Activated T-cell treated with anti-CD3 and anti-CD28 coated beads for 4 hours (primary cell): ENCODE measurements at places on chromosomes 12 and 14.

- DNase-seq: no peak
Observed at GRCh38 chr12:108309674-108310312, 29.3 kb downstream of the CMKLR1 start.

GRCh38 chr12:98085046-98085755, 430.2 kb upstream of the TMPO start:
- no peak for DNase-seq

GRCh38 chr14:25400607-25401206, 350.8 kb upstream of the STXBP6 start:
- DNase-seq: no peak

DNA sequence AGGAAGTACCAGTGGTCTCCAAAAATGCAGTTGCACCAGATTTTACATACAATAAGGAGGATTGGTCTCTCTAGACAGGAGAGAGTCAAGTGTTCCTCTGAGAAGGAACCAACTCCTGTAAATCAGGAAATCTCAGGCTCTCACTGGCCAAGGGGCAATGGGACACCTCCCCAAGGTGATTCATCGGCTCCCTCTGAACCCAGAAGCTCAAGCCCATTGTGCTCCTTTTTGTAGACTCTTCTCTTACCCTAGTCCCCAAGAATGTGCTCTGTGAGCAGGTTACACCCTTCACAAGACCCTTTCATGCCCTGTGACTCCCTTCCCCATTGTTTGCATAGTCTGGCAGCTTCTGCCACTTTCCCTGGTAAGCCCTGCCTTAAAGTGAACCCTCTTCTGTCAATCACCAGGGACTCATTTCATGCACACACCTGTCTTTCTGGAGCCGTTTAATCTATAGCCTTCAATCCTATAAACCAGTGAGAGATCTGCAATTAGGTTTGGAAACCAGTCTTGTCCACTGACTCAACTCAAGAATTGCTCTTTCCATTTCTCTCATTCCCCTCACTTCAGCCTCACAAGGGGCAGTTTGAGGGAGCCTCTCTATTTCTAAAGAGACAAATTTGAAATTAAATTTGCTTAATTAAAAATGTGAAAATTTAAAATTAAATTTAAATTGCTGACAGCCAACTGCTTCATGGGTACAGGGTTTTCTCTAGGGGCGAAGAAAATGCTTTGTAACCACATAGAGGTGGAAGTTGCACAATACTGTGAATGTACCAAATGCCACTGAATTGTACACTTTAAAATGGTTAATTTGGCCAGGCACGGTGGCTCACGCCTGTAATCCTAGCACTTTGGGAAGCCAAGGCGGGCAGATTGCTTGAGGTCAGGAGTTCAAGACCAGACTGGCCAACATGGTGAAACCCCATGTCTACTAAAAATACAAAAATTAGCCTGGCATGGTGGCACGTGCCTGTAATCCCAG, 38.3 kb upstream of the LTA4H start:
- DNase-seq: no peak

GRCh38 chr14:88851587-88851986, 27.1 kb downstream of the TTC8 start:
- DNase-seq: no peak

GRCh38 chr14:76337635-76338545, 38.0 kb upstream of the ESRRB start:
- no peak for DNase-seq

GRCh38 chr12:82034769-82035168, 275.6 kb upstream of the PPFIA2 start:
- DNase-seq: no peak

DNA sequence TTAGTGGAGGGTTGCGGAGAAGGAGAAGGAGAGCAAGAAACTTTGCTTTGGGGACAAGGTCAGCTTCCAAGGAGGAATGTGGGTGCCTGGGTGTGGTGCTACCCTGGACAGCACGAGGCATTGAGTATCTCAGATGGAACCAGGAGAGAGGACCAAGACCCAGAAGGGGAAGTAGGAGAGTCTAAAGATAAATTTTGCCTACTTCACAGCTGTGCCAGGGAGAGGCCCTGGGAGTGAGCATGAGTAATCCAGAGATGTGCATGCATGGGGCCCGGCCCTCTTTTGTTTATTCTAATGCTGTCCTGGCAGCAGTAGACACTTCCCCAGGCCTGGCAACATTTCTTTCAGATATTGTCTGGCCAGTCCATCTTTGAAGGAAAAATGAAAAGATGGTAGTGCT, 49.5 kb upstream of the GNPNAT1 start:
- no peak for DNase-seq

GRCh38 chr12:45969084-45969483, 21.3 kb downstream of the SCAF11 start:
- DNase-seq: no peak

- no peak for DNase-seq
Observed at GRCh38 chr12:71054551-71054950, 103.2 kb downstream of the TSPAN8 start.

DNA sequence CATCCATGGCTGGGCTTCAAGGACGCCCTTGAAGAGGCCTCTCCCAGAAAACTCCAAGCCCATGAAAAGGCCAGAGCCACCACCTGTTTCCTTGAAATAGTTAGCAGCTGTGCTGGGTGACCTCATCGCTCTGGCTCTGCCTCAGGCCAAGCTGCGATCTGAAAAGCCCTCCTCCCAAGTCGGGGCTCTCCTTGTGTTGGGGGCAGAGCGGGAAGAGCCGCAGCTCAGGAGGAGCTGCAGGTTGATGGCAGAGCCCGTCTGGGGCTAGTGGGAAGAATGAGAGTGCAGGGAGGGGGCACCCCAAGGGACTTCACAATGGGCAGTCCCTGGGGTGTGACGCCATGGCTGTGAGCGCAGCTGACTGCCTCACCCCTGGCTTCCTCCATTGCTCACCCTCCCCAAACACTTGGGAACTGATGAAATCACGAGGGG, 50.0 kb upstream of the STON2 start:
- DNase-seq: no peak

- DNase-seq: no peak
Observed at GRCh38 chr14:86310148-86310547, 780.2 kb downstream of the FLRT2 start.

DNA sequence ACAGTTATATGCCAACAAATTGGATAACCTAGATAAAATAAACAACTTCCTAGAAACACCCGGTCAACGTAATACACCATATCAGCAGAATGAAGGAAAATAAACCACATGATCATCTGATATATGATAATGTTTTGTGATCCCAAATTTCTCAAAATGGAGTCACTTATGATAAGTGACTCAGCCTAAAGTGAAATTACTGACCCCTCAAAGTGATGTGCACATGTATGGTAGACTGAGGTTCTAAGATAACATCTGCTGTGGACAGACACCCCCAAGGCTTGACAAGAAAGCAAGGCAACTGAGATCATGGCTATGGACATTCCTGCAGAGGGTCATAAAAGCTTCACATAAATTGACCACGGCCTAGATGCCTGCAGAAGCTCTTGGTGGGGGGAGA, 105.1 kb upstream of the DCN start:
- DNase-seq: no peak

GRCh38 chr14:94462219-94462551, 9.6 kb upstream of the SERPINA11 start:
- DNase-seq: no peak

DNA sequence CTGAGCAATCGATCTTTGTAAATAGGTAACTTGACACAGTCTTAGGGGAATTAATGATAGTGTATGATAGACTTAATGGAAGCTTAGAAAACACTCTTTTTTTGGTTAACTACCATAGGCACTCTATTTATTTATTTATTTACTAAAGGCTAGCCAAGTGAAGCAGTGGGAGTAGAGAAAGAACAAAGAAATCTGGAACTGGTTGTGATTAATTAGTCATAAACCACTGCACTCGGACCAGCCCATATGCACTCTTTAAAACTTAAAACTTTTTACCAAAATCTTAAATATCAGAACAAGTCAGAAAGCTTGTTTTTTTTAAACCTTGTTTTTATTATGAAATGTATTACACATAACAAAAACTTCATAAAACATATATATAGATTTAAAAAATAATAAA, 49.5 kb upstream of the SRP54 start:
- DNase-seq: no peak

DNA sequence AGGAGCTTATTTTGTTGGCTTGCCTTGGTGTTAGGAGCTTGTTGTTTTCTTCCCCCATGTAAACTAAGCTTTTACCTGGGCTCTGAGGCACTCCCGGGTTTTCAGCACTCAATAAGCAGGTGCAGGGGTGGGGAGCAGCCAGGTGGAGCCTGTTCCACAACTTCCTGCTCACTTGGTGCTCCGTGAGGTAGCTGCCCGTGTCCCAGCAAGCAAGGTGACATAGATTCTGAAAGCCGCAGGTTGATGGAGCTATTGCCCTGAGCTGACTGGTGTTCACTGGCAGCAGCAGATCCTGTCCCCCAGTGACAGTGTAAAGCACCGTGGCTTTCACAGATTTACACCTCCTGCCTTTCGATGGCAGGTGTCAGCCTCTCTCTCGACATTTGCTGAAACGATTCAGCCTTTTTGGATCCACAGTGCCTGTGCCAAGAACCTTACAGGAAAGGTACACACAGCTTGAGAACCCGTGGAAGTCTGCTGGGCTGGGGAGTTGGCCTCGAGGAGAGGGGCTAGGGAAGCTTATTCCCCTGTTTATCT, 295.7 kb upstream of the FKBP4 start:
- no peak for DNase-seq

DNA sequence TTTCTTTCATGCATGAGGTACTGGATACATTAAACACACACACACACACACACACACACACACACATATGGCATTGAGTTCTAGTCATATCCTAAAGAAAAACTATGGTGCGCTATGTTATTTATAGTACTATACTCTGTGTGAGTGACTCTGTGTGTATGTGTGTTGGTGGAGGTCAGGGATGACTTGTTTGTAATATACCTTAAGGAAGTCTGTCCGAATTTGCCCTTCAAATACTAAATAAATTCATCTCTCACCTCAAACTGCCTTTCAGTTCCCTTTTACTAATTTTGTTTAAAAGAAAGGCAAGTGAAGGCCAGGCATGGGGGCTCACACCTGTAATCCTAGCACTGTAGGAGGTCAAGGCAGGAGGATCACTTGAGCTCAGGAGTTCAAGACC, 2.1 kb upstream of the AKAP5 start:
- no peak for DNase-seq

DNA sequence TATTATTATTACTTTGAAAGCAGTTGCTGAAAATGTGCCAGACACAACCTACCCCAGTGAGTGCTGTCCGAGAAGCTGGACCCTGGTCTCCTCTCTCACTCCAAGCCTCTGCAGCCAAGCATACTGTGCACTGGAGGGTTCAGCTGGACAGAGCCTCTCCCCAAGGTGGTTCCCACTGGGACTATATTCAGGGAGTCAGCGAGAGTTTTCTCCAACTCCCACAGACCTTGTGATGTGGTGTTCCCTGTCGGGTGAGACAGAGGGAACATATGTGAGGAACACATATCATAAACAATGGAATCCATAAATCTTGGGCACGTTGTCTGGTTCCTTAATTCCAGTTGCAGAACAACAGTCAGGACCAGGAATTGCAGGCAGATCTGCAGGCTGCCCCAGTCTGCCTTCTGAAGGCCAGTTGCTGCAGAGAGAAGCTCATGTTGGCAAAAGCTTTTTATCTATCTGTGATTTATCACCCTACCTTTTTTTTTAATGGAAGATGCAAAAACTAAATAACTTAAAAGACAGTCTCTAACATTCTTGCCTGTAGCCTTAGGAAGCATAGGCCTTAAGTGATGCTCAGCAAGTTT, 619.8 kb upstream of the TBX3 start:
- DNase-seq: no peak

GRCh38 chr14:99602054-99602787, 1.8 kb downstream of the CCDC85C start:
- DNase-seq: no peak

- no peak for DNase-seq
Observed at GRCh38 chr12:46831335-46832129, 5.7 kb upstream of the SLC38A4 start.

DNA sequence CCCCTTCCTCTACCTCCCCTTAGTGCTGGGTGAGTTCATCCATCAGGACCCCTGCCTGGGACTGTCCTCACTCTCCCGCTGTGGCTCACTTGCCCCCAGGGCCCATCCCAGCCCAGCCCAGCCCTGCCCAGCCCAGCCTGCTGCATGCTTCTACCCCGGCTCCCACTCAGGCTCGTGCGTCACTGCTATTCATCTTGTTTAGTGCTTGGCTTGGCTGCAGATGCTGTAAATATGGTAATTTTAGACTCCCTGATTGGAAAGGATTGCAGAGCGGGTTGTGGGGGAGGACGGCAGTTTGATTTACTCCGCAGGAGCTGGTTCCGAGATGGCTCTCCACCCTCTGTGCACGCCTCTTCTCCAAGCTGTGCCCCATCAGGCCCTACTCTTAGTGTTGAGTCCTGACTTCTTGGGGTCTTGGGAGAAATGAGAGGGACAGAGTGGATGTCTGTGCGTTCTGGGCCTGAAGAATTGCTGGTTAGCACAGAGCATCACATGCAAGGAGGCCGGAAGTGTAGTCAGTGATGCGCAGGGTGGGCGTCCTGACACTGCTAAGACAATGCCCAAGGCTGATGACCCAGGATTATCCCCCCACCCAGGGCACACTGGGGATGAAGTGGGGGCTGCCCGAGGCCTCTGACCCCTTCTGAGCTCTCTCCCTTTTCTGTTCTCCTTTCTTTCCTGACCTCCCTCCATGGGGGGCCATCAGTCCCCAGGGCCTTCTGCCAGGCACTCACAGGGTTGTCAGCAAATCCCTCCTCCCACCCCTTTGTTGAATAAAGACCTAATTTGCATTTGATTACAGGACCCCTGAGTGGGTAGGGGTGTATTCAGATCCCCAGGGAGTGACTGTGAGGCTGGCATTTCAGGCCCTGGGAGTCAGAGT, 244.4 kb downstream of the ZFP36L1 start:
- DNase-seq: no peak

DNA sequence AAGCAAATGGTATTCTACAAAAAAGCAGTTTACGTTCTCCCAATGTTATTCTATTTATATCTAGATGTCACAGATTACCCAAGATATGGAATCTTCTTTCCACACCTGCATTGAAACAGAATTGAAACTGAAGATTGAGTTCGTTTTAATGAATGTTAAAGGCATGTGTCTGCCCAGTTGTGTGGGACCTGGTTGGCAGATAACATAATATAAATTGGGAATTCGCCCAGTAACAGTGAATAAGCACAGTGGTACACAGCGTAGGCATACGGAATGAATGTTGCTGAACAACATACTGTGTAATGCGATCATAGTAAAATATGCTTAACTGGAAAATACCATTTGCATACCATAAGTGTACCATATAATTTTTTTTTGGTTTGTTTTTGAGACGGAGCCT, 4.3 kb downstream of the KHNYN start:
- no peak for DNase-seq

DNA sequence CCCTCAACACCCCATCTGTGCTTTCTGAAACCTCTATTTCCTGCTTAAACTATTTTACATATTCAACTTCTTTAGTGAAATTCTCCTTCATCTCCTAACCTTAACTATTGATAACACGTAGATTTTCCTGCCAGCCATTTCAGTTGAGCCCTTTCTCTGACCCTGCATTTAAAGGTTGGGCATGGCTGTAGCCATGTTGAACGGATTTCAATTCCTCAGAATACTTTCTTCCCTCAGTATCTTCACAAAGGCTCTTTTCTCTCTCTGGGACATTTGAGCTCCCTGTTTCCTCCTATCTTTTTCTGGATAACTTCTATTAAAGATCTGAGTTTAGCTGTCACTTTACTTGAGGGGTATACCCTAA, 1.2 kb downstream of the PPHLN1 start:
- no peak for DNase-seq

GRCh38 chr12:100753837-100754236, 40.7 kb upstream of the ANO4 start:
- no peak for DNase-seq

GRCh38 chr14:61836184-61836583, 74.0 kb downstream of the SNAPC1 start:
- no peak for DNase-seq

GRCh38 chr12:27221625-27222387, 22.3 kb upstream of the STK38L start:
- DNase-seq: no peak
